Right kidney (tissue), 9 donors: ENCODE measurements at places on chromosomes 16 and 17.

GRCh38 chr17:76870377-76870714 is 2.1 kb downstream of the MGAT5B start:
- no peak for DNase-seq

DNA sequence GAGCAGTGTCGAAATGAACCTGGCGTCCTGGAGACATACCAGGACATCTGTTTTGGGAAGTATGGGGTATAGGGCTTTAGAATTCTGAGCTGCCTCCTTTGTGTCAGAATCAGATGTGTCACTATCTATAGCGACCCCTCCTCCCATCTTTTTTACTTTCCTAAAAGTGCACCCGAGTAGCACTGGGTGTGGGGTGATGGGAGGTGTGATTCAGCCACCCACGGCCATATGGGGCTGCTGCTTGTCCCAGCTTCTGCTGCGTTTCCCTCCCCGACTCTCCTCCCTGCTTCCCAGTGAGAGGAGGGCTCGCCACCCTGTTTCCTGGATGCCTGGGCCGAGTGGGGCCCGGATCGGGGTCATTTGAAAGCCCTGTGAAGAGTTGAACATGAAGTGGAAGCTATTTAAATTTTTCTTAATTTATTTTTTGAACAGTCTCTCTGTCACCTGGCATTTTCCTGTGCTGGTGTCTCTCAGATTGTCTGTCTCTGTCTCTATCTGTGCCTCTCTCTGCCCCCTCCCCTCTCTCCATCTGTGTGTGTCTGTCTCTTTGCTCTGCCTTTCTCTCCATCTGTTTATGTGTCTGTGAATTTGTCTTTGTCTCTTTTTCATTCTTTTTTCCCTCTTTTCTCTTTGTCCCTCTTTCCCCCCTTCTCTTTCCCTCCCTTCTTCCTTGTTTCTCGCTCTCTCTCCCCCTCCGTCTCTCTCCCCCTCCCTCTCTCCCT is 638.8 kb upstream of the EEF2KMT start:
- no peak for DNase-seq

DNA sequence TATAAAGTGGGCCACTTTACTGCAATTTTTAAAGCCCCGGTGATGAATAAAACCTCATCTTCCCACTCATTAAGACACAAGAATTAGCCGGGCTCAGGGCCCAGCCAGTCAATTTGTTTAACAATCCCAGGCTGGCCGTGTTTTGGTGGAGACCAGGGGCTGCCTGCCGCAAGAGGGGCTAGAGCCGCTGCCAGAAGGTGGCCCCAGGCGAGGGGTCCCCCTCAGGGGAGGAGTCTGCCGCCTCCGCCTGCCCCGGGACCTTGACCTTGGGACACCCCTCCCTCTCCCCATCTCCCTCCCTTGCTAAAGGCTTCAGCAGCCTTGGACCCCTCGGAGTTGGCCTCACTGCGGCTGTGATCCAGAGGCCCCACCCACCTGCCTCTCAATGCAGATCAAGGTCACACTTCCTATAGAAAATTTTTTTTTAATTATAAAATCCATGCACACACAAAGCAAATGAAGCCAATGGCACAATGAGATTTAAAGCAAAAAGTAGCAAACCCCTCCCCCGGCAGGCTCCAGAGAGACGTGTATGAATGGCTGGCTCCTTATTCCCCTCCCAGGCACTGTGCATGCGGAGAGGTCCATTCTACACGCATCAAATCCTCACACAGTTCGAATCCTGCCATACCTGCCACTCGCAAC is 23.0 kb upstream of the SLC38A10 start:
- no peak for DNase-seq

DNA sequence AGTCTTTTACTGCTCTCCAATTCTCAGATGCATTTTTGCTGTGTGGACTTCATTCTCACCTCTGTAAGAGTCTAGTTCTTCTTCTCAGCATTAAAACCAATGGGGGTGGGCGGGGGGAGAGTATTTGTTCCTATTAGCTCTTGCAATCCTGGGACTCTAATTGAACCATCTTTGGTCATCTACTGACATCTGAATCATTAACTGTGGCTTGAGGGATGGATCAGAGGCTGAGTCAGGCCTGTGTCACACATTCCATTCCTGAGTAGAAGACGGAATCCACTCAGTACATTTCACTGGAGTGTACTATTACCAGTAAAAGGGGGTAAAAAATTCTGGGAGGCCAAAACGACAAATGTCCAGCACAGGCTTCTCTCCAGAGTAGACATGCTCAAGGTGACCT is 12.8 kb upstream of the ZNF23 start:
- no peak for DNase-seq
